ENCODE measurements at places on chromosomes 7 and 10. TPM values are rescaled to one million over a fixed set of nuclear protein-coding genes. Genes with fewer than 3 reads are reported as not detected.

Gene PDK4
- 0.20 TPM for total RNA-seq

Gene ZCCHC24
- total RNA-seq, result 2.5 TPM

Gene CACNA2D1
- total RNA-seq, result not detected

DNA sequence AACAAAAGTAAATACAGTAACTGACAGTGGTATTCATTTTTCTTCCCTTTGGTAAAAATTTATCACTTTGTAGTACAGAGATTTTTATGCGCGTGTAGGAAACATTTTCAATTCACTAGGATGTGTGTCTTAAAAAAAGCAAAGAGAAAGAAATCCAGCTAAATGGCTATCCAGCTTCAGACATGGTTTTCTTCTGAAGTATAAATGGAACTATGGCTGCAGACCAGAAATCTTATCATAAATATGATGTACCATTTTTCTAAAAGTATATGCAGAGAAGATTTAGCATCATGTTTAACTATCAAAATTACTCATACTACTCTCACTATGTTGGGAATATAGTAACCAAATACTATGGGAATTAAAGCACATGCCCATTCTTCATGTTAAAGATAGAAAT lies 328.4 kb upstream of the SMIM30 start:
- no peaks in the 10 kb centered on the region for H3K36me3 ChIP-seq
- H3K27me3 ChIP-seq, result no peaks in the 10 kb centered on the region
- no peak overlapping the region for H3K4me3 ChIP-seq
- H3K27ac ChIP-seq, result no peak overlapping the region
- H3K4me1 ChIP-seq, result no peaks in the 10 kb centered on the region

DNA sequence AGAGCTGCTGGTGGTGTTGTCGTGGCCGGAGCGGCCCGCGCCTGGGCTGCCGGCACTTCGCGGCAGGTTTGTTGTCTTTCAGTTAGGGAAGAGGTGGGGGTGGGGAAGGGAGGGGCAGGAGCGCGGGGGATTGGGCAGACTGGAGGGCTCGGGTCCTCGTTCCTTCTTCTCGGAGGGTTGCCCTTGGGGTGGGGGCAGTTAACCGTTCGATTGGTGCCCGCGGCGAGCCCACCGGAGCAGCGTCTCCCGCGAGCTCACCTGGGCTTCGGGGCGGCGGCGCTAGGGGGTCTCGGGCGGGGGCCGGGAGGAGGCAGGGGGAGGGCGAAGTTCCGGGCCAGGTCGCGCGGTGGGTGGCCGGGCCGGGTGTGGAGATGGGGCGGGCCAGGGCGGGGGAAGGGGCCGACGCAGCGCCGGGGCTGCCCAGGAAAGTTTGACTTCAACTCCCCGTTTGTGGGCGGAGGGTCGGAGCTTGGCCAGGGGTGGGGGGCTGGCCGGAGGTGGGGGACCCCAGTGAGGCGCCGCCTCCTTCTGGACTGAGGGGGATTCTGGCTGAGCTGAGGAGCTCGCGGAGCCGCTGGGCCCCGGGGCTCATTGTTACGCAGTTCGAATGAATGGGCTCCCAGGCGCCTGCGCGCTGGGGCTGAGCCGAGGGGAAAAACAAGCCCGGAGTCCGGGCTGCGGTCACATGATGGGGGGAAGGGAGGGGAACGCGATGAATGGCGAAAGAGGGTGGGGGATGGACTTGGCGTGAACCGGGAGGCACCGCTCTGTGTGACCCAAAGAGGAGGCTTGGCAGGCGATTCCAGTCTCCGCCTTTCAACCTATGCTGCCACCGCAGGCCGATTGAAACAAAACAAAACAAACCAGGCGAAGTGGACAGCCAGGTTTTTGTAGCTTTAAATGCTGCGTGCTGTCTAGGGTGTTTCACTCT lies 582 bp downstream of the HBP1 start:
- H3K4me1 ChIP-seq, result no peaks in the 10 kb centered on the region
- H3K27me3 ChIP-seq, result no peaks in the 10 kb centered on the region
- H3K27ac ChIP-seq, result peak overlapping the region; percentile 93
- H3K4me3 ChIP-seq, result peak overlapping the region; percentile 92
- DNase-seq, result peak; percentile 96
- no peaks in the 10 kb centered on the region for H3K36me3 ChIP-seq
